SK-N-SH (cell line): ENCODE measurements at places on chromosomes 1 and 21. TPM values are rescaled to one million over a fixed set of nuclear protein-coding genes. Genes with fewer than 3 reads are reported as not detected.

ERICH3 gene
- not detected in 2 replicates for polyA plus RNA-seq

DNA sequence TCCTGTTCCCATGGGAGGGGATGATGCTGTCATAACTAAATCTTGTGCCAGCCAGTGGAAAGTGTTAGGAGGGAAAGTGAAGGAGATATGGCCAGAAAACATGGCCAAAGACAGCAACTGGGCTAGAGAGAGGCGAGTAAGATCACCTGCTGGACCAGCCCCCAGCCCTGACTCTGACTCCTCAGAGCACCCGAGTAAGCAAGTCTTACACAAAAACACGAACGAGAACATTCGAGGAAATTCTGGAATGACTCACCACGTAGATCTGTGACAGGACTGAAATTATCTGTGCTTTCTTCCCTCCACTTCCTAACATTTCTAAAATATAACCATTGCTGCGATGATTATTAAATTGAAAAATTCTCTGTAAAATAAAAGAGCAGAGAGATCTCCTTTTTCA, 9.2 kb downstream of the ZNF496 start:
- DNase-seq = no peak

- no peak for DNase-seq
Observed at GRCh38 chr1:212132025-212132424, 96.5 kb downstream of the DTL start.

- no peak for DNase-seq
Observed at GRCh38 chr1:190169311-190170067, 308.2 kb downstream of the BRINP3 start.

DNA sequence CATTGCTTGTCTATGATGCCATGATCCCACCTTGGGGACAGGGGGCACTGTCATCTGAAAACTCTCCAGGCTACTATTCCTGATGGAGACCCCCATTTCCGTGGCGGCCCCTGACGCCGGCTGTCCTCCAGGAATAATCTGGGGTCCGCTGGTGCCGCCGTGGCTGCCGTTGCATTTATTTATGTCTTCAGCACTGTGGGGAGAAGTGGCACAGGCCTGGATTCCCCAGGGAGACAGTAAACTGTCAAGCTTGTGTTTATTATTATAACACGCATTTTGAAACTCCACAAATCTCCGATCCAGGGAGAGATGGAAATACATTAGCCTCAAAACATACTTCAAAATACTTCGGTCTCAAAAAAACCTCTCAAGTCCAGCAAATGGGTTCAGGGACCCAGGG, 126.9 kb upstream of the C1orf174 start:
- DNase-seq = no peak

DNA sequence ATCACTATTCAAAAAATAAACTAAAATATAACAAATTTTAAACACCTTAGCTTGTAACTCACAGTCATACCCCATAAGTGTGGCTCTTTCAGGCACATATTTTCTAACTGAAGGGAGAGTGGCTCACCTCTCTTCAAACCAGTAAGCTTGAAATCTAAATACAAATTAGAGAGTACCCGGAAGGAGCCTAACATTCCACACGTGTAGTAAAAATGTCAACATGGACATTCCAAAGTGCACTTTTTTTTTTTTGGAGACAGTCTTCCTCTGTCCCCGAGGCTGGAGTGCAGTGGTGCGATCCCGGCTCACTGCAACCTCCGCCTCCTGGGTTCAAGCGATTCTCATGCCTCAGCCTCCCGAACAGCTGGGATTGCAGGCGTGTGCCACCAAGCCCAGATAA, 275.6 kb upstream of the ADGRL2 start:
- no peak for DNase-seq

DNA sequence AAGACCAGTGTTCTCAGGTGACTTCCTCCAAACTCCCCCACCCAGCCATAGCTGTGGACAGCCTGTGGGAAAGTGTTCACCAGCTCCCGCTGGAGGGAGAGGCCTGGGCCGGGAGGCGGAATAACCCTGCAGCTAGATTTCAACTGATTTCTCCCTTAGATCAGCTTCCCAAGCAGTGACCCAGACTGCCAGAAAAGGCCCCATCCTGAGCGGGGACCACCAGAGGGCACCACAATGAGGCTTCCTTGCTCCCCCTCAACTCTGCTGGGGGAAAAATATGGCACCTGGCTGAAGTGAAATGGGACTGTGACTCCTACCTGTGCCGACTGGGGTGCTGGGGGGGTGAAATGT, 50.8 kb downstream of the RHBG start:
- DNase-seq = peak; percentile 84
